CD8-positive, alpha-beta T cell (primary cell): ENCODE measurements at places on chromosomes 1 and 21.
A peak's percentile ranks its signal among the peaks of the same experiment; 100 is the strongest.

DNA sequence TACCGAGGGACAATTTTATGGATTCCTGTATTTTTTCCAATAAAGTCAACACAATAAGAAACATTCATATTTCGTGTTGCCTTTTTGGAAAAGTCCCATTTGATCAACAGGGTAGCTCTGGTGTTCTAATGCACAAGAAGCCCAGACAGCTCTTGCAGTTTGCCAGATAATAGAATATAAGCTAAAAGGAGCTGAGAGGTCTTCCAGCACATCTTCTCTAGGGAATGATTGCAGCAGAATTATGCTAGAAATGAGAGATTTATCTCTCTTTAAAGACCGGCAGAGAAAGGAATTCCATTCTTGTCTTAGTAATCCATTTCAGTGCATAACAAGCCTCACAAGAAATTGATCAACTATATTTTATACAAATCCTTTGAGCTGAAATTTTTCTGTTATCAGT lies 25.0 kb upstream of the DDX59 start:
- DNase-seq: no peak

GRCh38 chr21:46173573-46173972 lies 10.7 kb downstream of the SPATC1L start:
- no peak for DNase-seq

DNA sequence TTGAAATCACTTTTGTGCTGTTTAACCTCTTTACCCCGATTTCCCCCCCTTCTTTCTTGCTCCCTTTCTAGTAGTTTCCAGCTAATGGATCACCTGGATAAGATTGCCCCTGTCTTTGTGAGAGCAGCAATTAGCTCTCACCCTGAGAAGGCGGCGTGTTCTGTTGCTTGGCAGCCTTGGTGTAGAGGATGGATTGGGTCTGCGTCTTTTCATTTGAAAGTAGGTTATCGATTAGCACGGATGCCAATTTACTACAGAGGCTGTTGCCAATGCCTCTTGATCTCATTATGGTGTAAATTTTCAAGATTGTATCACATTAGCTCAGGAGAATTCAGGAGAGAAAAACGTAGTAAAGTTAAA lies 26.4 kb downstream of the KIF26B start:
- no peak for DNase-seq

- peak; percentile 5 for DNase-seq
These were observed 35.9 kb upstream of the GALNT2 start for GRCh38 chr1:230031131-230031530.

DNA sequence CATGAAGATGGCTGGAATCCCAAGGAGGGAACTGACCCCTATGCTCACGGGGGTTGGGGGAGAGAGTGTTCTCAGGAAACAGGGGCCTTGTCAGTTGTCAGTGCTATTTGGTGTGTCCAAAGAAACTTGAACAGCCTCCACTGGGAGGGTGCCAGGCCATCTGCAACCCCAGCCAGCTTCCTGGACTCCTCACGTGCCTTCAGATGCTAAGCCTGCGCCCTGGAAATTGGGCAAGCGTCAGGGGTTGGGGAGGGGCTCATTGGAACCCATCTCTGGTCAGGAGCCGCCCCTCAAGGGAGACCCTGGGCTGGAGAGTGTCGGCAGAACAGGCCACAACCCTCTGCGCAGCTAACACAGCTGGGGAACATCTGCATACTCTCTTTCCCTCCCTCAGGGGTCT lies 13.1 kb upstream of the LHX4 start:
- no peak for DNase-seq

DNA sequence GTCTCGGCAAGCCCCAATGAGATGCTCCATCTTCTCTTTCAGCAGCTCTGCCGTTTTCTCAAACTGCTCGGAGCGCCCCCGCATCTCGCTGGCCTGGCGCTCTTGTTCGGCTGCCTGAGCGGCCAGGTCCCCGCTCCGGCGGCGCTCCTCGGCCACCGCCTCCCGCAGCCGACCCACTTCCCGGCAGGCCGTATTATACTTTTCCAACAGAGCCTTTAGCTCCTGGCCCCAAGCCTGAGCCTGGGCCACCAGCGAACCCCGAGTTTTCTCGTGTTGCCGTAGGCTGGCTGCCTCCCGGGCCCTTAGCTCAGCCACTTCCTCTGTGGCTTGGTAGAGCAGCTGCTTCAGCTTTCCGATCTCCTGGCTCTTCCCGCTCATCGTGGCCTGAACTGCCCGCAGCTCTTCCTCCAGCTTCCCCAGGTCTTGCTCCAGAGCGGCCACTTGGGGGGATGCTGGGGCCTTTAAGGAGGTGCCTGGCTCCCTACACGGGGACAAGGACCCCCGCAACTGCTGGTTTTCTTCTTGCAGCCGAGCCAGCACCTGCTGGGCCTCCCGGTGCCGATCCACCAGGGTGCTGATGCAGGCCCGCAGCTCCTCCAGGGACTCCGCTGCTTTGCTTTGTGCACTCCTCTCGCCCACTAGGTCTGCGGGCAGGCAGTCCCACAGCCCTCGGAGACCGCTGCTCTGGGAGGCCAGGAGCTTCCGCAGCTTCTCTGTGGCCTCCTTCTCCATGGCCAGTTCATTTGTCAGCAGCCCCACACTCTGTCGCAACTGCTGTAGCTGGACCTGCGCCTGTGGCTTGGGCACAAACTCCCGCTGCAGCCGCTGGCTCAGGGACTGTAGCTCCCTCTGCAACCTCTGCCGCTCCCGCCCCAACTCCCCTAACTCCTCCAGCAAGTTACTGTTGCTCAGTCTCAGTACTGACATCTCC lies 13.4 kb upstream of the PIAS3 start:
- DNase-seq: peak; percentile 25

DNA sequence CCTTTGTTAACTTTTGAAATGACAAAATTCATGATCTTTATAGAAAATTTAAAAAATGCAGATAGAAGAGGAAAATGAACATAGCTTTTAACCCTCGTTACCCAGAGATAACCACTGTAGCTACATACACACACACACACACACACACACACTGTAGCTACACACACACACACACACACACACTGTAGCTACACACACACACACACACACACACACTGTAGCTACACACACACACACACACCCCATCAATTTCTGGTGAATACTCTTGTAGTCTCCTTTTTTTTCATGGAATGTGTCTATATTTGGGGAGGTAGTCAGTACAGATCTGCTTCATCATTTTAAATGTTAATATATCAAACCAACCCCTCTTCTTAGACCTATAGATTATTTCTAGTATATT lies 58.5 kb downstream of the SH3BGR start:
- no peak for DNase-seq

- no peak for DNase-seq
These were observed 6.7 kb downstream of the OR2T11 start for GRCh38 chr1:248627971-248628844.

DNA sequence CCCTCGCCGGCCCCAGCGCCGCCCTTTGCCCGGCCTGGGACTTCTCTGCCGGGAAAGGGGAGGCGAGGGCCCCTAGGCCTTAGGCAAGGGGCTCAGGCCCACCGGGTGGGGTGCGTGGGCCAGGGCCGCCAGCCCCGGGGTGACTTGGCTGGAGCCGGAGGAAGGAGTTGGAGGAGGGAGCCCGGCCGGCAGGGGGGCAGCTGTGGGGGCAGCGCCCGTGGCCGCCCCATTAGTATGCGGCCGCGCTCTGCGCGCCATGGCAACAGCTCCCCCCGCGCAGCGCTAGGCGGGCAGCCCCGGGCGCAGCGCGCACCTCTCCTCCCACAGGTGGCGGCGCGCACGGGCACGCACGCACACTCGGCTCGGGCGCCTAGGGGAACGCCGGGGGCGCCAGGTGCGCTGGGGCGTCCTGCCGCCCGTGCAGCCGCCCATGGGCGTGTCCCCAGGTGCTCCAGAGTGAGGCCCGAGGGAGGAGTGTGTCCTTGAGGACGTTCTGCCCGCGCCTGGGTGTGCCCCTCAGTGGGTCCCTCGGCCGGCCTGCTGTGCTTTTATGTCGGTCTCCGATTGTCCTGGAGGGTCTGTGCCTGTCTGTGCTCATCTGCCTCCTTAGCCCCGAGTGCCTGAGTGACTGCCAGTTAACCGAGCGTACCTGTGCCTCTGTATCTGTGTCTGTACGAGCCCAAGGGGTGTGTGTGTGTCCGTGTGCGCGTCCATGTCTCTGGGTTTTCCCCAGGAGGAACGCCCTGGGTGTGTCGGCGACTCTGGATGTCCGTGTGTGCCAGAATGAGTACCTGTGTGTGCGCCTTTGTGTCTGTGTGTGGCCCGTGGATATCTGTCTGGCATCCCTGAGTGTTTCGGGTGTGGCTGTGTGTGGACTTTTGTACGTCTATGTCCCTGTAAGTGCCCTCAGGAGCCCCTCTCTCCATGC lies 38.2 kb upstream of the WASF2 start:
- DNase-seq: peak; percentile 33

DNA sequence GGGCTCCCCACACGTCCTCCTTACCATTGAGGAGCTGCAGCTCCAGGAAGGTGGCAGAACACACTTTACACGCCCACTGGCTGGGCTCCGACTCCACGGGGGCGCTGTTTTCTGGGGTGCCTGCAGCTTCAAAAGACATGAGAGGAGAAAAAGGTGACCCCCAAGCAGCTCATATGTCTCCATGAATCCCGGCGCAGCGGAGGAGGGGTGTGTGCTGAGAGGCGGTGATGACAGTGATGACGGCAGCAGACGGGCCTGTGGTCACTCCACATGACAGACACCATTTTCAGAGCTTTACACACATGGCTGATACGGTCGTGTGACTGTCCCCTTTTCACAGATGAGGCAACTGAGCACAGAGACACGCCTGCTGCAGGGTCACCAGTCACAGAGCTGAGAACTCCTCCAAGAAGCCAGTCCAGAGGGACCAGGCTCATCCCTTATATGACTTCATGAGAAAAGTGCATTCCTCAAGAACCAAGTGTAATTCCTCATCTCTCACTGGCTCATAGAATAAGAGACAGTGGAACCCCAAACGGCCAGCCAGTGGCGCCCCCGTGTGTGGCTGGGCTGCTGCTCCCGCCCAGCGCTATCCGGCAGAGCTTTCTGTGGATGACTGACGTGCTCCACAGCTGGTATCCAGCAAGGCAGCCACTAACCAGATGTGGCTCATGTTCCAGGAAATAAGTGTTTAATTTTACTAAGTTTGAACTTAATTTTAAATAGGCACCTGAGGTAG lies 31.9 kb downstream of the PRDM15 start:
- no peak for DNase-seq

DNA sequence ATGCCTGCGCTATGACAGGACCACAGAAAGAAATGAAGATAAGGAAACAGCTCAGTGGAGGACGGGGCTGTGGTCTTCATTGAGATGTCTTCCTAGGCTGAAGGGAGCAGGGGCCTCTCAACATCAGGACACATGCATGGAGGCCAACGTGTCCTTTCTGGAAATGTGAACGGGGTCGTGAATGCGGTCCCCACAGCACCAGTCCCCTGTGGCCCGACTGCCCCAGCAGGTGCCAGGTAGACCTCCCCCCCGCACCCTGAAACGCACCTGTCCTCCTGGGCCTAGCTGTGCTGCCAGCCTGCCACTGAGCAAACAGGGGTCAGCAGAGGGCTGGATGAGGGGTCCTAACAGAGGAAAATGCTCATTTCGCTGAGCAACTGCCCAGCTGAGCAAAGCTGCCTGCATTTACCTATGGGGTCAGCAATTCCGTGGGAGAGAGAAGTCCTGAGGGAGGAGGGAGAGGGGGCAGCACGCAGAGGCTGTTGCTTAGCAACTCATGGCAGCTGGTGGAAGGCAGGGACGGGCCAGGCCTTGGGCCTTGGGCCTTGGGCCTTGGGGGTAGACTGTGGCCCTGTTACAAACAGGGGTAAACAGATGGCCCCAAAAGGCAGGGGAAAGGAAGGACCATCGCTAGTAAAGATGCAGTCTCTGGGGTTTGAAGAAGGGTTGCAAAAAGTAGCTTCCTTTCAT lies 77.4 kb downstream of the NPHP4 start:
- no peak for DNase-seq

DNA sequence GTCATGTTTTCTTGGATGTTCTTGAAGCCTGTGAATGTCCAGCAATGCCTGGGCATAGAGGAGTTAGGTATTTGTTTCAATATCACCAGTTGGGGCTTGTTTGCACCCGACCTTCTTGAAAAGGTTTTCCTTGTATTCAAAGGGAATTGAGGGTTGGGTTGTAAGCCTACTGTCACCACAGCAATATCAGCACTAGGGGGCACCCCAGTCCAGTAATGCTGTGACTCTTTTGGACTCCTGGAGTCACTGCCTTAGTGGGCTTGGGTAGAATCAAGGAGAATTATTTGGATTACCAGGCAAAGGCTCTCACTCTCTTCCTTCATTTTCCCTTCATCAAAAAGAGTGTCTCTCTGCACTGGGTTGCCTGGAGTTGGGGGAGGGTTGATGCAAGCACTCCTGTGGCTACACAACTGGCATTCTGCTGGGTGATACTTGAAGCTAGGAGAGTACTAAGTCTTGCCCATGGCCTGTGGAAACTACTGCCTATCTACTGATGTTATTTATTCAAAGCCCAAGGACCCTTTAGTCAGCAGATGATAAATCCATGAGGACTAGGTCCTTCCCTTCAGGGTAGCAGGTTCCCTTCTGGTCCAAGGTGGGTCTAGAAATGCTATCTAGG lies 34.5 kb downstream of the OR10R2 start:
- DNase-seq: peak; percentile 16

DNA sequence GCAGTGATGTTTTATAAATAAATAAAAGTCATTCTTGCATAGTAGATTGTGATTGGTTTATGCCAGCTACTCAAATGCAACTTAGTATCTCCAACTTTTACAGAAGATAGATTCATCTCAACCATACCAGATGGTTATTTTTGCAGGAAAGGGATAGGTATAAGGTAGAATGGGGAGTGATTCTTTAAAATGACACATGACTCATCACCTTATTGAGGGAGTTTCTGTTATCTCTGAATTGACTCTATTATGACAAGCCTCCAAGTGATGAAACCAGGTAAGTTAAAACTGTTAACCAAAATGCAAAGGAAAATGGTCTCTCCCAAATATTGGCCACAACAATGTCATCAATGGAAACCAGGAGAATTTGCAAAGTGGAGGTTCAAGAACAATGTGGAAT lies 54.5 kb downstream of the PTPRC start:
- DNase-seq: no peak

GRCh38 chr1:52739699-52740467 lies 13.6 kb downstream of the ZYG11B start:
- no peak for DNase-seq

GRCh38 chr1:11860587-11860986 lies 1.8 kb upstream of the NPPB start:
- DNase-seq: no peak

- DNase-seq: no peak
These were observed 9.2 kb upstream of the RXRG start for GRCh38 chr1:165454091-165454610.

- no peak for DNase-seq
These were observed 8.6 kb upstream of the ITGB2 start for GRCh38 chr21:44929242-44929798.

- no peak for DNase-seq
These were observed 83.9 kb downstream of the PCNX2 start for GRCh38 chr1:233211595-233211994.
